ENCODE measurements at places on chromosomes 11 and 22.

DNA sequence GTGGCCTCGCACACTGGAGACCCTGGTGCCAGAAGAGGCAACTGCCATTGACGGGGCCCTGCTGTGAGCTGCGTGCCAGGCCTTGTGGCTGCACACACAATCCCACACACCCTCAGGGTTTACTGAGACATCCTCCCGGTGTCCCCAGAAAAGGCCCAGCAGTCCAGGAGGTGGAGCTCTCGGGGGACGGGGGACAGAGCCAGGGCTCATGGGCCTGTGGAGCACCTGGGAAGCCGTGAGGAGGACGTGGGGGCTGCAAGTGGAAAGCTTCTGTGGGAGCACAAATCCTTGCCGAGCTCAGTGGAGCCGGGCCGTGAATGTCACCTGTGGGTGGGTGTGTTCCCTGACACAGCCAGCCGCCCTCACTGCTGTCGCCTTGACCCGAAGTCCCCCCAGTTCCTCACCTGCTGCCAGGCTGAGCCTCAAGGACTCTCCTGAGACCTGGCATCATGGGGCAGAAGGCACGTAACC lies 609.7 kb downstream of the TBC1D22A start:
- DNase-seq, result no peak

GRCh38 chr11:129191649-129192048 lies 476 bp downstream of the ARHGAP32 start:
- DNase-seq, result no peak

GRCh38 chr22:23818541-23818940 lies 20.3 kb downstream of the DERL3 start:
- DNase-seq, result no peak

DNA sequence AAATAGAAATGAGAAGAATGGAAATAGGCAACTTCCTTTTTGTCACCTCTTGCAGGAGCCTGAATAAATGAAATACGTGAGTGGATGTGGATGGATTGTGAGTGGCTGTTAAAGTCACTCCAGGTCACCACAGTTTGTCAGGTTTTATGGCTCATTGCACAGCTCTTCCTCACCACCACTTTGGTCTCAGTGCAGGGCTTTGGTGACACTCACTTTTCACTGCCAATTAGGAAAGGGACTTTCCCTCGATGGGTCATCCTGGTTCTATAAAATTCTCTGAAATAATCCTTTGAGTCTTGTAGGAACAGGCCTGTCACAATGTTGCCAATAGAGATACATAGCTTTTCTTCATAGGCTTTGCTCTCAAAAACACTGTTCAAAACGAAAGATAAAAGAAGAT lies 172.4 kb upstream of the C11orf87 start:
- no peak for DNase-seq

DNA sequence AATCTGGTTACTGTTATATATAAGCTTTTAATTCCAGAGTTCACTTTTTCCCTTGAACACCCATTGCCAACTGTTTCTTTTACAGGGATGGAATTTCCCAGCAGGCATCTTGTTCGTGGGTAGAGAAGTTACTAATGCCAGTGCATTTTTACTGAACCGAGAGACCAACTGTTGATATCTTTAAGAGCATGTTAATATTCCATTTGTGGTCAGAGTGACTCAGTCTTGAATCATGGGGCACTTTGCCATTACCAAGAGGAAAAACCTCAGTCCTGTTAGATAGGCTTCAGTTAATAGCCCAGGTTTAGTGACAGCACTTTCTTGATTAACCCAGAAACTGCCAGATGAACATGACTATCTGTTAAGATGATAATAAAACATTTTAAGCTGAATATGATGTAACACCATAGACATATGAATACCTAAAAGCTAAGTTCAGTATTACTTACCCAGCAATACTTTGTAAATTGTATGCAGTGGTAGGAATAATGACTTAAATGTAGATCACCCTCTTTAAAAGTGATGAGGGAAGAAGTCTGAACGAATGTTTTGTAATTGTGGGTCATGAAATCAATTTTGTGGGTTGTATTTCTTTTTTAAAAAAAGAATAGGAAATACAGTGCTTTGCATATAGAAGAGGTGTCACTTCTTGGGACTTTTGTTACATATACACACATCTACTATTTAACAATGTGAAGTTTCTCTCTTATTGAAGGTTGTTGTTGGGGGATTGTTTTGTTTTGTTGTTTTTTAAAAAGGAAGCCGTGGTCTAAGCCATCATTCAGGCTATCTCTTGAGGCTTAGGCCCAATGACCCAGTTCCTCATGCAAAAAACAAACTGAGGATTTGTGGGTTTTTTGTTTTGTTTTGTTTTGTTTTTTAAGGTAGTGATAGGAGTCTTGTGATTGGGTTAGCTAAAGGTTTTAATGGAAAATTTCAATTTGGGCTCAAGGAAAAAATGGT lies 79.2 kb upstream of the GRIK4 start:
- DNase-seq, result no peak

DNA sequence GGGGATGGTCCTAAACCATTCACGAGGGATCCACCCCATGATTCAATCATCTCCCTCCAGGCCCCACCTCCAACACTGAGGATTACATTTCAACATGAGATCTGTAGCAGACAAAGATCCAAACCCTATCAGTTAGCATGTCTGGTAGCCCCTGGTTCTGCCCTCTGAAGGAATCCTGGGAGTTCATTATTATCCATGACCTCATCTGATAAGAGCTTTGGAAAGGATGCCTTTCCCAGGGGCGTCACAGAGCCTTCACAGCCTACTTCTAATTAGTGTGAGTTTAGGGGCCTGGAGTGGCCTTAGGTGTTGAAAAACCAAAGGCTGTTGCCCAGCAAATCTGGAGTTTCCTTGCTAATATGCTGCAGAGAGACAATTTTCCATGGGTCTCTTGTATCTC lies 8.6 kb upstream of the EIF3M start:
- no peak for DNase-seq

GRCh38 chr11:22884217-22884616 lies 23.9 kb upstream of the CCDC179 start:
- no peak for DNase-seq

DNA sequence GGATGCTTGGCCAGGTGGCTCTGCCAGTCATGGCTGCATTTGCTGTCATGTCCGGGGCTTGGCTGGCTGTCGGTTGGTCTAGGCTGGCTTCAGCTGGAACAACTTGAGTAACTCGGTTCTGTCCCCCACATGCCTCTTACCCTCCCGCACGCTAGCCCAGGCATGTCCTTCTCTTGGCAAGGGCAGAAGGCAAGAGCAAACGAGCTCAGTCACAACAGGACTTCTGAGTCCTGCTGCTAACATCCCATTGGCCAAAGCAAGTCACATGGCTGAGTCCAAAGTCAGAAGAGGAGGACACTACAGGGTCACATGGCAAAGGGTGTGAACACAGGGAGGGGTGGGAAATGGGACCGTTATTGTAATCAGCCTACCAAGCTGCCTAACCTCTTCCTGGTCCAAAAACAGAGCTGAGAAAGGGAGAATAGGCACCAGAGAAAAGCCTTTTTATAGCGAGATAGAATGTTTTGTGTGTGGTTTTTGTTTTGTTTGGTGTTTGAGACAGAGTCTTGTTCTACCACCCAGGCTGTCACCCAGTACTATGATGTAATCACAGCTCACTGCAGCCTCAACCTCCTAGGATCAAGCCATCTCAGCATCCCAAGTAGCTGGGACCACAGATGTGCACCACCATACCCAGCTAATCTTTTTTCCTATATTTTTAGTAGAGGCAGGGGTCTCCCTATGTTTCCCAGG lies 81.9 kb downstream of the MN1 start:
- DNase-seq, result no peak

DNA sequence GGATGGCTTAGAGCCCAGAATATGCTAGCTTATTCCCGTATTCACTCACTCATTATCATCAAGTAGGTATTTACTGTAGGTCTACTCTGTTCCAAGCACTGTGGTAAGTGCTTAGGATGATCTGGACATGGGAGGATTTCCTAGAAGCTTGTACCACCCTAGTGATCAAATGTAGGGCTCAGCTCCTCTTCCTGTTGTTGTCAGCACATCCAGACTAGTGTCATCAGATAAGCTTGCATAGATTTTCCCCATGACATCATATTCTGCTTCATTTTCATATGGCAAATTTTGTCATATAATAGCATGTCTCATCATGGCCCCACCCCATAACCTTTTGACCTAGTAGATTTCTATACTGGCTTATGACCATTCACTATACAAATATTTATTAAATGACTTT lies 19.3 kb upstream of the NUCB2 start:
- DNase-seq, result no peak

DNA sequence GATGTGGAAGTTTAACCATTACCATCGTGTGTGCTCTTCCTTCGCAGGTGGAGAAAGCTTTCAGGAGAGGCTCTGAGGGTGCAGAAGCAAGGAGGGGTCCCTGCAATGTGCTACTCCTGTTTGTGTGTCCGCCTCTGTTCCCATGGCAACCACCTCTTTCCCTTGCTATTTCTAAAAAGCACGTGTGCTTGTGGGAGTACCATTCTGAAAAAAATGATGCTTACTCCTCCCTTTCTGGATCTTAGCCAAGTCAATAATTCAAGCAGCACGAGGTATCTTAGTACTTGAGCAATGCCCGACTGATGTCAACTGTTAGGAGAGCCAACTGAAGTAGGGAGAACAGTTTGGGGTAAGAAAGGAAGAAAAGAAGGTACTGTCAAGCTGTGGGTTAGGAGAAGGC lies 628.7 kb downstream of the NTM start:
- no peak for DNase-seq

GRCh38 chr11:134338654-134339053 lies 6.9 kb downstream of the GLB1L2 start:
- DNase-seq, result no peak

- no peak for DNase-seq
These were observed 1243.0 kb upstream of the RAG2 start for GRCh38 chr11:37841016-37841415.

GRCh38 chr11:29005401-29005980 lies 897.3 kb downstream of the METTL15 start:
- no peak for DNase-seq

DNA sequence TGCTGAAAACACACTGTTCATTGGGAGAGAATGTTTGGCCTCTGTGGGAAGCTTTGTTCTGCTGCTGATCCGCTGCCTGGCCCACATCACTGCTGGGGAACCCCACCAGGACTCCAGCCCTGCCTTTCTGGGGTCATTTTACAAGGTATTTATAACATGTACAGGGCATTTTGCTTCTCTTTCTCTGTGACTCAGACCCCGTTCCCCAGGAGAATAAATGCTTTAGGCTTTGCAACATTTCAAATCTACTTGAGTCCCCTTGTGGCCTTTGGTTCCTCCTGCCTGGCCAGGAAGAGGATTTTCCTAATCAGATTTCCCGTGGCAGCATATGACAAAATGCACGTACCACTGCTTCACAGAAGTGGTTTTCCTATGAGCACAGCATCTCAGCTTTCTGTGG lies 43.0 kb downstream of the BTG4 start:
- no peak for DNase-seq

GRCh38 chr22:29270475-29271271 lies 2.6 kb downstream of the EWSR1 start:
- DNase-seq, result no peak

DNA sequence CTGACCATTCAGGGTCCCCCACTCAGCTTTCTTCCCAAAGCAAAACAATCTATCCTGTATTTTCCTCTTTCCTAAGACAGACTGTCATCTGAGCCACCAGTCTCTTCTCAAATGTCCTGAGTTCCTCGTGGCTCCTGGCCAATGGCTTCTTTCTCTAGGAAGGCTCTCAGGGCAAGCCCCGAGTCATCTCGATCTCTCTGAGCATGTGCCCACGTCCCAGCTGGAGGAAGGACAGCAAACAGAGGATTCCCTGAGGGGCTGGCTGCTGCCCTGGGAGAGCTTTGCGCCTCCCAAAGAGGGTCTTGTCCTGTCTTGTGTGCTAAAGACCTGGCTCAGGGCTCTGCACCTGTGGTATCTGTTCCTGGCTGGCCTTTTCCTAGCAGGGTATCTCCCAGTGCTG lies 8.3 kb downstream of the SLC37A2 start:
- no peak for DNase-seq

DNA sequence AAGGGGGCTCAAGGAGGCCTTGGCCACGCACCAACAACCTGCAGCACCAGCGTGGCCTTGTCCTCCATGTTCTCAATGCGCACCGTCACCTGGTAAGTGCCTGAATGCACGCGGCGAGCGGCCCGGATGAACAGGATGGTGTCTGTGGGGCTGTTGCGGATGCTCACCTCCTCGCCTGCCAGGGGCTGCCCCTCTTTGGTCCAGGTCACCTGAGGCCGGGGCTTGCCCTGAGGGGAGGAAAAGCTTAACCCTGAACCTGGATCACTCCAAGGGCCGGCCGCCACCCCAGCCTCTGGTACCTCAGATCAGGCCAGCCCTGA lies 19.0 kb downstream of the MYBPC3 start:
- DNase-seq, result no peak

DNA sequence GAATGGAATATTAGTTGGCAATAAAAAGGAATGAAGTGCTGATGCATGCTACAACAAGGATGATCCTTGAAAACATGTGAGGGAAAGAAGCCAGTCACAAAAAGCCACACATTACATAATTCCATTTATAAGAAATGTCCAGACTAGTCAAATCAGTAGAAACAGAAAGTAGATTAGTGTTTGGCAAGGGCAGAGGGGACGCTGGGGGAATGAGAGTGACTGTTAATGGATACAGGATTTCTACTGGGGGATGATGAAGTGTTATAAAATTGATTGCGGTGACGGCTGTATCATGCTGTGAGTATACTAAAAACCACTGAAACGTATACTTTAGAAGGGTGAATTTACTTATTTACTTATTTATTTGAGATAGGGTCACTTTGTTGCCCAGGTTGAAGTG lies 57.9 kb downstream of the C11orf58 start:
- no peak for DNase-seq
